ENCODE measurements at places on chromosomes 12 and 14.

DNA sequence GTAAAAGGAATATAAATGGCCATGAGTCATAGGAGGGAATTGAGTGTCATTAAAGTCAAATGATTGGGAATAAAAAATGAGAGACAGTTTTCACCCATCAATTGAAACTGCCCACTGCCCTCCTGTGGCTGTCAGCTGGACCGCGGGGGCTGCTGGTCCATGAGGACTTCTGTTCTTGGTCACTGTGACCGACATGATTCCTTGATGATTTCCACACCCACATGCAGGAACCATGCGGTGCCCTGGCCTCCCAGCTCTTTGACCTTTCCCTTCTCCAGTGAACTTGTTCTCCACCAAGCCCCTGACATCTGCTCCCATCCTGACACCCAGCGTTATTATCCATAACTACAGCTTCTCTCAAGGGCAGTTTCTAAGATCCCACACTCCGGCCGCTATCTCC lies 48.4 kb downstream of the C12orf75 start:
- DNase-seq: no peak

DNA sequence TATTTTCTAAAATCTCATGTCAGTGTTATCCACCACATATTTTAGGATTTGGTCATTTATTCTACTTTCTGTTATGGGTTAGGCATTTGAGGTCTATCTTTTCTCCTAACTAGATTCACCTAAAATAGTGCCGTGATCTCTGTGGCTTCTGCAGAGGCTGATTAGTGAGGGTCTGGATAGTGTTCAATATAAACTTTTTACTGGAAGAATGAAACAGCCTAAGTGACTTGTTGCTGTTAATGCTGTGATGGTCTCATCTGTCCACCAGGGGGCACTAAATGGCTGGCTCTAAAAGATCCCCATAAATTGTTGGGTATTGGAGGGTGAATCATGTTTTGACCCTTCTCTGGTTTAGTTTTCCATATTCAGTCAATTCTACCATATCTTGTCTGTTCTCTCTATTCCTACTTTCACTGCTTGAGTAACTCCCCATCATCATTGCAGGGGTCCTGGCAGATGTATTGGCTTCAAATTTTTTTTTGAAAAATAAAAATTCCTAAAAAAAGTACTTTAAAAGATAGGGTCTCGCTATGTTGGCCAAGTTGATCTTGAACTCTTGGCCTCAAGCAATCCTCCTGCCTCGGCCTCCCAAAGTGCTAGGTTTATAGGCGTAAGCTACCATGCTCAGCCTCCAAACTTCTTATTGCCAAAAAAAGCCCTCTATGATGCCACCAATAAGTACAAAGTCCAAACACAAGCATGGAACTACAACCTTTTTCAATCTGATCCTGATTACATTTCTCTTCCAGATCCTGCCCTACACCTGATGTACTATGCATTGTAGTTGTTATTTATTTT lies 6.9 kb downstream of the PABPN1 start:
- peak; percentile 65 for DNase-seq

DNA sequence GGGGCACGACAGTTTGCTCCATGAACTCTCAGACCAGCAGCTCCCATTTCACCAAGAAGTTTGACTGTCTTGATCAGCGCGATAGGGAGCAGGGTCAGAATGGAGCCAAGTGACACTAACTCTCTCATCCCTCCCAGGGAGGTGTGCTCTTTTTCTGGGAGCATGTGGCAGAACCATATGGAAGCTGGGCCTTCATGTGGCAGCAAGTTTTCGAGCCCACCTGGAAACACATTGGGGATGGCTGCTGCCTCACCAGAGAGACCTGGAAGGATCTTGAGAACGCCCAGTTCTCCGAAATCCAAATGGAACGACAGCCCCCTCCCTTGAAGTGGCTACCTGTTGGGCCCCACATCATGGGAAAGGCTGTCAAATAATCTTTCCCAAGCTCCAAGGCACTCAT lies 24.0 kb downstream of the ITGA7 start:
- no peak for DNase-seq

GRCh38 chr12:118249547-118249946 lies 113.6 kb downstream of the PEBP1 start:
- no peak for DNase-seq

DNA sequence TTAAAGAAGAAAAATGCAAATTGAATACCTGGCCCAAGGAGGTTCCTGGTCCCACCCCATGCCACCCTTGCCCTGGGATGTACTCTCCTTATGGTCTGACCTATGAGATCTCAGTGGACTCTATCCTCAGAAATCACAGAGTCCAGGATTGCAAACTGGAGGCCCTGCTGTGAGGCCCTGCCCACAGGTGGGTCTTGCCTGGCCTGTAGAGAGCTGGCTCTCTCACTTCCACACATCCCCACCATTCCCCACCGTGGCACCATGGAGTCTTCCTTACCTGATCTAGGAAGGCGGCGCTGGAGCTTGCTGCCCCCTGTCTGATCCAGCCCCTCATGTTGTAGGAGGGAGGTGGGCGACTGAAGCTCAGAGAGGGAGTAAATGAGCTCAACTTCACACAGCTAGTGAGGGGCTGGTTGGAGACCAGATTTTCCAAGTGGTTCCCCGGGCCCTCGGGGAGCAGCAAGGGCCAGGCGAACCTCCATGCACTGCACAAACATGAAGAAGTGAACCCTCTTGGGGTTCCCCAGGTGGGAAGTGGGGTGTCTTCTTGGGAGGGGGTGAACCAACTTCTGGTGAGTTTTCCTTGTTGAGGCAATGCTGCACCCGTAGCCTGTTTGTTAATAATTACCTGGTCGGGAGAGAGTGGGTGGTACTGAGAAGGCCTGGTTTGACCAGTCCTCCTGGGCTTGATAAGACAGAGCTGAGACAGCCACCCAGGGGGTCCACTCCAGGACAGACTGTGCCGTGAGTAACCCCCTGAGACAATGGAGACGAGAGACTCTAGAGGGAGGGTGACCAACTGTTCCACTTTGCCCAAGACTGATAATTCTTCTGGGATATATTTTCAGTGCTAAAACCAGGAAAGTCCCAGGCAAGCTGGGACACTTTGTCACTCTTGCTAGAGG lies at the start of gene SERPINA4:
SERPINA4 (plus strand) TSS at position 692 of the 905 bp plus-strand sequence. CDS start 2,041 bp downstream, outside the sequence.
- no peak for DNase-seq

- no peak for DNase-seq
These were observed 19.0 kb upstream of the CLEC4E start for GRCh38 chr12:8559676-8560075.

DNA sequence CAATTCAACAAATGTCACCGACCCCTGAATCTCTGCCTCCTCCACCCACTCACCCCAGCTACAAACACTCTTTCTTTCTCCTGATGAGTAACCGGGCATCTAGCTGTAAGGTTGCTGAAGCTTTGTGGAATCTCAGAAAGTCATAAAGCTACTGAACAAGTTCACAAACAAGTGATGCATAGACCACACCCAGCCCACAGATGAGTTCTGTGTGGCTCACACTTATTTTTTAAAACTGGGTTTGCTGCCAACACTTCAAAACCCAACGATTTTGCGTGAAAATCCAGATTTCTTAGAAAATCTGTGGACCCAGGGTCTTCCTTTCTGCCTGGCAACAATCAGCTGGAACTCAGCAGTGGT lies 96.1 kb downstream of the APAF1 start:
- no peak for DNase-seq

DNA sequence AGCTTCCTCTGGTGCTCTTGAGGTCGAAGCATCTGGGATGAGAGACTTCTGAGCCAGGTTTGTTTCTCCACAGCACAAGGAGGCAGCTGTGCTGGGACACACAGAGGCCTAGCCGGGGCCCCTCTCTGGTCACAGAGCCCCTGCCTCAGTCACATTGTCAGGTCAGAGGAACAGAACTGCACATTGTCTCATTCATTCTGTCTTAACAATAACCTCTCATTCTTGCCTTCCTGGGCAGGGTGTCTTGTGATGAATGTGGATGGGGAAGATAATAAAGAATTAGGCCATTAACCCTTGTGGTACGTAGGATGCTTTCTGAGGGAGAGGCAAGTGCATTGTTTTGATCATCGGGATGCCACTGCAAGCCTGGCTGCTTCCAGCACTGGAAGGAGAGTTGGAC lies 29.8 kb downstream of the FNTB start:
- no peak for DNase-seq

DNA sequence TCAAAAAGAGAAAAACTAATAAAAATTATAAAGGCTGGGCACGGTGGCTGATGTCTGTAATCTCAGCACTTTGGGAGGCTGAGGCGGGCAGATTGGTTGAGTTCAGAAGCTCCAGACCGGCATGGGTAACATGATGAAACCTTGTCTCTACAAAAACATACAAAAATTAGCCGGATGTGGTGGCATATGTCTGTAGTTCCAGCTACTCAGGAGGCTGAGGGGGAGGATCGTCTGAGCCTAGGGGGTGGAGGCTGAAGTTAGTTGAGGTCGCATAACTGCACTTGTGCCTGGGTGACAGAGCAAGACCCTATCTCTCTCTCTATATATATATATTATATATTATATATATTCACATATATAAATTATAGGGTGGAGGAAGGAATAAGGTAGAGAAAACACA lies 32.5 kb upstream of the ANO2 start:
- DNase-seq: no peak

DNA sequence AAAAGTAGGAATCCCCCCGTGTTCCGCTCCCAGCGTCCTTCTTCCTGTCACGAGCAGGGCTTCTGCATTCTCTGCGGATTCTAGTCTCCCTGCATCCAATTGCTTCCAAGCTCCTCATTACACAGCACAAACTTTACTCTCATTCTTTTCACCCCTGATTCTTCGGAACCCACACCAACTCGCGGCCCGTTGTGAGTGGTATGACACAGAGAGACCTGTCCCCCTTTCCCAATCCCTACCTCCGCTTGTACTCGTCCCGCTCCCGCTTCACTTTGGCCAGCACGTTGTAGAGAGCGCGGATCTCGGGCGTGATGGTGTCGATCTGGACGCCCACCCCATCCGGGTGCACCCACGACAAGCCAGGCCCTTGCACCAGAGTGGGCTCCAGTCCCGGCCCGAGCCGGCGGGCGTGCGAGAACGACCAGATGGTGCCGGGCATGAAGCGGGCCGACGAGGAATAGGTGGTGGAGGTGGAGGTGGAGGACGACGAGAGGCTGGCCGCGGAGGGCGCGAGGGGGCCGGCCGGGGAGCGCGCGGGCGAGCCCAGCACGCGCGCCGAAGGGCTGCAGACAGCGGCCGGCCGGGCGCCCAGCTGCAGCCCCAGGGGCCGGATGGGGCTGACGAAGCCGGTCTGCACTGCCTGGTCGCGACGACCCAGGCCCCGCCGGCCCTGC lies 687 bp downstream of the IFFO1 start:
- DNase-seq: no peak

DNA sequence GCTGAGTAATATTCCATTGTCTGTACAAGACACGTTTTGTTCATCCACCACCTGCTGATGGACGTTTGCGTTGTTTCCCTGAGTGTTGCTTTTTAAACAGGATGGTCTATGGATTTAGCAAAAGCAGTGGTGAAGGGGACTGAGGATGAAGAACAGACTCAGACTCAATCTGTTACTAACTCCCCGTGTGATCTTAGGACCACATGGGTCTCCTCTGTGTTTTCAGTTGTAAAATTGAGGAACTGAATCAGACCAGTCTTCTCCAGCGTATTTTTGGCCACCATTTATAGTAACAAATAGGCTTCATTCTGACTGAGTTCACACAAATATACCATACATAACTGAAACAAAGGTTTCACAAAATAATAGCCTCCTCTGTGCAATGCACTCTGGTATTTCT lies 85.6 kb downstream of the FOXN3 start:
- DNase-seq: no peak

DNA sequence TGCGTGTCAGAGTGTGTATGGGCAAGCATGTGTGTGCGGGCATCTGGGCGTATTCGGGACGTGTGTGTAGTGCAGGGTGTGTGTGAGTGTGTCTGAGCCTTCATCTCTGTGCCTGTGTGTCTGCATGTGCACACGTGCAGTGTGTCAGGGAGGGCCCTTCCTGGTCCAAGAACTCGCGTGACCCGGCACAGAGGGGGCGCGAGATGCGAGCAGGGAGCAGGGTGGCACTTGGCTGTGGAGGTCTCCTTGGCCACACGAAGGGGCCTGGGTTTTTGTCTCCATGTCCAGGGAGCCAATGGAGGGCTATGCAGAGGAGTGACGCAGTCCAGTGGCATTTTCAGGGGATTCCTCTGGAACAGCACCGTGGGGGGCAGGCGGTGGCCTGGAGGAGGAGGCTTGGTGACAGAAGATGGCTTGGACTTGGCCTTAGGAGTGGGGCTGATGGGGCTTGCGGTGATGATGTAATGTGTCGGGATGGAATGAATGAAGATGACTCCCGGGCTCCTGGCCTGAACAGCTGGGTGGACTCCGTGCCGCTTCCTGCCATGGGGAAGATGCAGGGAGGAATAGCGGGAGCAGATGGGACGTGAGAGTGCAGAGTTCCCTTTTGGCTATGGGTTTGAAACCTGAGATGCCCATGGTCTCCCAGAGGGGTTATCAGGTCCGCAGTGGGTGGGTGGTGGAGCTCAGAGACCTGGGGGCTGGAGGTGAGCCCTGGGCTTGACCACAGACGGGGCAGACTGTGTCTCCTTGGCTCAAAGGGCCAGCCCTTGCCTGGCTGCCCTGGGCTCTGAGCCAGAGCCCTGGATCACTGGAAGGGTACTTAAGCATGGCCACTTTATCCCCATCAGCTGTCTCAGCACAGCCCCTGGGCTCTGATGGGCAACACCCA lies 208.3 kb downstream of the PHETA1 start:
- DNase-seq: no peak

DNA sequence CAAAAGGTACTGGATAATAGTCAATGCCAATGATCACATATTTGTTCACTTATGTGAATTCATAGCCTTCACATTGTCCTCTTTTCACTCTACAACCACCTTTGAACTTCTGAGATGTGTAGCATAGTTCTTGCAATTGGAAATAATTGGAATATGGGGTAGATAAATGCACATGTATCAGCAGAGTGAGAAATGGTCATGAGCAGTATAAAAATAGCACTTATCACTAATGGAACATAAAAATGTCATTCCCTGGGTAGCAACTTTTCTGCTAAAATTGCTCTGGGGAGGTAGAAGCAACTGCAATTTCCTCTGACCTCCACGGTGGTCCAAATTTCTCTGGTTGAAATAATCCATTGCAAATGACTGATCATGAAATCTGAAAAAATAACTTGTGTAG lies 1785.7 kb upstream of the FLRT2 start:
- DNase-seq: no peak

- DNase-seq: no peak
These were observed 164.6 kb downstream of the EGLN3 start for GRCh38 chr14:33786091-33786825.

GRCh38 chr14:97029800-97030199 lies 232.6 kb downstream of the VRK1 start:
- no peak for DNase-seq

GRCh38 chr14:61566537-61567225 lies 128.6 kb upstream of the HIF1A start:
- no peak for DNase-seq

DNA sequence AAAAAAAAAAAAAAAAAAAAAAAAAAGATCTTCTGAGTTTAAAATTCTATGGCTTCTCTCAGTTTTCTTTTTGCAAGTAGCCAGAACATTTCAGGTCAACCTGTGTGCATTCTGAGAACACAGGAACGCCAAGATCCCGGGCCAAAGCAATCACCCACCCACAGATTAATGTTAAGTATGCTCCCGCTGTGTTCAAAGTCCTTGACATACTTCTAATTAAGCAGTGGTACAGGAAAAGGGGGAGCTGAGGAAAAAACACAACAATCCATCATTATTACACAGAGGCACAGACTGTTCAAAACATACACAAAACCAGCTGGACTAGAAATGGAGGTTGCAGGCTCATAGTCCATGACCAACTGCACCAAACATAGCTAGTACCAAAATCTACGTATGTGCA lies 2.8 kb downstream of the FBXO21 start:
- no peak for DNase-seq

All from activated T-cell treated with anti-CD3 and anti-CD28 coated beads for 4 hours (primary cell).